ENCODE measurements at places on chromosomes 2 and 18. TPM values are rescaled to one million over a fixed set of nuclear protein-coding genes. Genes with fewer than 3 reads are reported as not detected.
A peak's percentile ranks its signal among the peaks of the same experiment; 100 is the strongest.

The CFAP221 gene
- total RNA-seq, result not detected

The PRSS56 gene
- not detected for total RNA-seq

The HOXD13 gene
- total RNA-seq, result not detected

- no peak overlapping the region for H3K4me3 ChIP-seq
- H3K27ac ChIP-seq, result no peak overlapping the region
- peaks cover 2% of the 10 kb centered on the region for H3K4me1 ChIP-seq
- DNase-seq, result no peak
These were observed 122.6 kb upstream of the CTDP1 start for GRCh38 chr18:79556829-79557585.

The ABCB11 gene
- 0.28 TPM for total RNA-seq

The ZAP70 gene
- total RNA-seq, result 367 TPM

DNA sequence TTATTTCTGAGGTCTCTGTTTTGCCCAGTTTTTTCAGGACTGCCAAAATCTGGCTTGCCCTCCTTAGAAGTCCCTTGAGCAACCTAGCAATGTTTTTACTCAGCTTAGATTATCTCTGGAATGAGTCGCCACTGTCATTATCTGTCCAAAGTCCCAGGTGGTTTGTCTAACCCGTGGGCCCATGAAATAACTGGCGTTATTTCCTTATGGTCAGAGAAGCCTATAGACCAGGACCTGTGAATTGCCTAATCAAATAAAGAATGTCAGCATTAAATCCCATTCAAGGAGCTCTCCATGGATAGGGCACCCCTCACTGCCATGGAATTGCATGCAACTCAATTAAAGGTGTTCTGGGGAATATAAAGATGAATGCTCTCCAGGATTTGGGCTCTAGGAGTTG is 373.9 kb downstream of the SETBP1 start:
- H3K27ac ChIP-seq, result no peak overlapping the region
- H3K4me1 ChIP-seq, result no peaks in the 10 kb centered on the region
- no peak overlapping the region for H3K4me3 ChIP-seq

DNA sequence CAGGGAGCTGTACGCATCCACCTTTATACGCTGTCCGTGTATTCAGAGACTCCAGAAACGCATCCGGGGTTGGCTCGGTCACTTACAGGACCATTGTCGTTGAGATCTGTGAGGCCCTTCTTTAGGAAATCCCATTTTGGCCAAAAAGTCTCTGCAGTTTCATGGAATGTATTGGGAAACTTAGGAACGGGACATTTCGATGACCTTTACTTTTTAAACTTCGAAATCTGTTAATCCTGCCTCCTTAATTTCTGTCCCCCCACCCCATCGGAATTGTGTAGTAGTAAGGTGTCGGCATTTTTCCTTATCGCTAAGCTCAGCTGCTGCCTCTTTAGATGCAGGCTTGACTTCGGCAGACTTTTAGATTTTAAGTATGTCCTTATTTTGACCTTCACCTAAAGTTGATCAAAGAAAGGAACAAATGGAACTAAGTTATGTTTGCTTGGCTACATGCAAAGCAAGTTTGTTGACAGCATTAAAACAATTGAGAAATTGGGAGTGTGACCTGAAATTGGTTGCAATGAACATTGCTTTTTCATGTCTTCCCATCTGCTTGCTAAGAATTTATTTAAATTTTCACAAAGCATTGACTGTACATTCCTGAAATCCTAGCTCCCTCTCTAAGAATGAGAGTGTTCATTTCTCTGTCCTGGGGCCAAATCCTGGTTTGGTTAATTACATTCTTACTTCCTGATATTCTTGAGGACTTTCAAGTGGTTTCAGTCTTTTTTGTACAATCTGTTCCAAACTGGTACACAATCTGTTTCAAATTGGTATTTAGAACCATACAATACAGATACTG is 884 bp upstream of the RAPH1 start:
- H3K4me1 ChIP-seq, result peaks cover 15% of the 10 kb centered on the region
- no peak overlapping the region for H3K27ac ChIP-seq

DNA sequence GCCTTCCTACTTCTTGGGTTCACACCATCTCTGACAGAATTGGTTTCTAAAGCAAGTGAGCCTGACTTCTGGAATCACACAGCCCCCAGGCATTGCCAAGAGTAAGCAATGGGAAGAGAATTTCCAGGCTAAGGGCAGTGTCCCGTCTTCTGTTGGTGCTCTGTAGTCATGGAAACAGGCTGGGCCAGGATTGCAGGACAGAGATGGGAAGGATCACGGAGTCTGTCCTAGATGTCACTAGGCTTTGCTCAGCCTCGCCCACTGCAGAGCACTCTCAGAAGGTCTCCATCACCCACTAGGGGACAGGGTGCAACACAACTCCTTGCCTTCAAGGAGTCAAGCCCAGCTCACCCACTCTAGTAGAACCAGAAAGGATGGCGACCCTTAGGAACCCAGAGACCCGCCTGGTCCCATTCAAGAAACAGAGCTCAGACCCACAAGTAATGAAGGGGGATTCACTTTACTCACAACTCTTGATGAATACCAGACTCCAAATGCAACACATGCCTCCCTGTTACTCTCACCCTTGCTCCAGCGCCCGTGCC is 48.6 kb upstream of the TEX51 start:
- H3K27ac ChIP-seq, result no peak overlapping the region
- DNase-seq, result no peak
- no peaks in the 10 kb centered on the region for H3K36me3 ChIP-seq
- H3K4me3 ChIP-seq, result no peak overlapping the region

DNA sequence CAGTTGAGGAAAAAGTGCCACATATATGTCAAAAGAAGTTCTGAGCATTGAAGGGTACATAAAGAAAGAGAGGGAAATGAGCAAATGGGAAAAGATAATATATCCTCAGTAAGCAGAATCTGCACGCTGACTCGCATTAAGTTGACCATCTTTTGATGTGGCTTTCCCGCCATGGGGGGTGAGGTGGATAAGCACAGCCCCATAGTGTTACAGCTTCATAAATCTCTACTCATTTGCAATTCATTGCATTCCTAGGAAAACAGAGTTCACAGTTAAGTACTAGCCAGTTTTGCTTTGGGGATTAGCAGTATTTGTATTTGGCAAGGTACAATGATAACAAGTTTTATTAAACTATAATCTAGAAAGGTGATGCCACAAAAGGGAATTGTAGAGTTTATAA is 814.2 kb downstream of the LRP1B start:
- no peaks in the 10 kb centered on the region for H3K36me3 ChIP-seq
- H3K27ac ChIP-seq, result no peak overlapping the region
- no peak overlapping the region for H3K4me3 ChIP-seq
- H3K4me1 ChIP-seq, result no peaks in the 10 kb centered on the region
- H3K27me3 ChIP-seq, result no peaks in the 10 kb centered on the region

DNA sequence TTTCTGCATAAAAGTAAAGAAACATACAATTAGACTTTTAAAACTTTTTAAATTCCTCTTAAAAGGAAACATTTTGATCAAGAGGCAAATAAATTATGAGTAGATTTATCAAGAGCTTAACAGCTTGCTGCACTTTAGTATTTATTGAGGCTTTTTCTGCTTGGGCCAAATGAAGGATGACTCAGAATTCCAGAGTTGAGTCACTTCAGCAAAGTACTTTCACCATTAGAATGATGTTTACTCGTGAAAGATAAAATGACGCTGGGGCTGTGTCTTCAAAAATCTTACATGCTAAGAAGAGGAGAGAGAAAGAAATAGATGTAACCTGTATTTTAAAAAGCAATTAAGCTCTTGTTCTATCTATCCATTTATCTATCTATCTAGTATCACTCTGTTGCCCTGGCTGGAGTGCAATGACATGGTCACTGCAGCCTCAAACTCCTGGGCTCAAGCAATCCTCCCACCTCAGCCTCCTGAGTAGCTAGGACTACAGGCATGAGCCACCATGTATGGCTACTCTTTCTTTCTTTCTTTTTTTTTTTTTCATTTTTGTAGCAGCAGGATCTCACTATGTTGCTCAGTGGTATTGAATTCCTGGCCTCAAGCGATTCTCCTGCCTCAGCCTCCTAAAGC is 75.3 kb upstream of the RIOK3 start:
- H3K4me3 ChIP-seq, result no peak overlapping the region
- H3K36me3 ChIP-seq, result peaks cover 1% of the 10 kb centered on the region
- H3K27ac ChIP-seq, result no peak overlapping the region

DNA sequence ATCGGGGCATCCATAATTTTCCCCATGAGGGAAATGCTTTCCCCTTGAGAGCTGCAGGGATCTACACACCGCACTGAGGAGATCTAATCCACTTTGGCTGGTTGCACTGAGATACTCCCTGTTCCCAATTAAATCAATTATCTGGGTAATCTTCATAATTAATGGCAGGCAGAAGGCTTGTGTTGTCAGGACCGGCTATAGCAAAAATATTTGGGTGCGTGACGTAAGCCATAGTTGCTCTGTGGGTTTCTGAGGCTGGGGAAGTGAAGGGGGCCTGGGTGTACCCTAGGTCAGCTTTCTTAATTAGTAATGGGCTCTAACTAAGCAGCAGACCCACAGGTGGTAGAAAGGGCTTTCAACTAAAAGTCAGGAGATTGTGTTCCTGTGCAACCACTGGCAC is 62.8 kb upstream of the UPP2 start:
- no peak overlapping the region for H3K27ac ChIP-seq
- peaks cover 11% of the 10 kb centered on the region for H3K27me3 ChIP-seq
- H3K4me3 ChIP-seq, result no peak overlapping the region

- no peak overlapping the region for H3K4me3 ChIP-seq
- H3K27ac ChIP-seq, result no peak overlapping the region
- no peaks in the 10 kb centered on the region for H3K36me3 ChIP-seq
- DNase-seq, result no peak
- peaks cover 8% of the 10 kb centered on the region for H3K4me1 ChIP-seq
These were observed 207.5 kb downstream of the SEPTIN10 start for GRCh38 chr2:109406301-109406700.

The RPRM gene
- not detected for total RNA-seq

DNA sequence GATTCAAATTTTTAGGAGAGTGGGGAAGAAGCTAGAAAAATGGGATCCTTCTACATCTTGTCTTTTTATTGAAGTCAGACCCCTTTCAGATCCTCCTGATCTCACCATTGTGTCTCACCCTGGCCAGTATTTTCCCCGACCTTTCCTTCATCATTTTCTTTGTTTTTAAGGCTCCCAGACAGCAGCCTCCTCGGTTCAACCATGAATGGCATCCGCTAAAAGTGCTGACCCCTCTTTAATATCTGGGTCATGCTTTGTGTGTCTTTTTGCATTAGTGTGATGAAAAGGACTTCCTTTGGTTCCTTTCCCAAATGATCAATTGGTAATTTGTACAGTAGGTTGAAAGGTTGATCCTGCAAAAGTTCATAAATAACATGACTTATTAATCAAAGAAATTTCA is 26.7 kb upstream of the THOC1 start:
- H3K27me3 ChIP-seq, result no peaks in the 10 kb centered on the region
- H3K27ac ChIP-seq, result no peak overlapping the region
- H3K4me1 ChIP-seq, result no peaks in the 10 kb centered on the region
- no peak overlapping the region for H3K4me3 ChIP-seq

DNA sequence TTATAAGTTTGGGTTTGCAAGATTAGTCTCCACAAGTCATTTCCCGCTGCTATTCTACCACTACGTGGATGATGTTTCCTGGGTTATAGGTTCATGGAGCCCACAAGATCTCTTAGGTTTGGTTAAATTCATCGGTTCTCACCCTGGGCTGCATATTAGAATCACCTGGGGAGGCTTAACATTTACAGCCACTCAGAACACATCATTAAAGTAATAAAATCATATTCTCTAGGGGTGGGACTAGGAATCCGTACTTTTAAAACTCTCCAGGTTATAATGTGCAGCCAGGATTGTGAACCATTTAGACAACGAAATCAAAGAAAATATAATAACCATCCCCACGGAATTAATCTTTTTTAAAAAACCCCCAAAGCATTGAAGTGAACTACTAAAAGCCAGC is 167.7 kb downstream of the ACTR3 start:
- no peak overlapping the region for H3K27ac ChIP-seq
- H3K27me3 ChIP-seq, result peaks cover 7% of the 10 kb centered on the region
- H3K4me3 ChIP-seq, result no peak overlapping the region
- H3K4me1 ChIP-seq, result no peaks in the 10 kb centered on the region
- DNase-seq, result no peak

The FOXD4L1 gene
- 0.14 TPM for total RNA-seq

GRCh38 chr2:227460070-227460485 is 11.9 kb upstream of the AGFG1 start:
- no peaks in the 10 kb centered on the region for H3K36me3 ChIP-seq
- H3K27ac ChIP-seq, result peak overlapping the region; percentile 48

DNA sequence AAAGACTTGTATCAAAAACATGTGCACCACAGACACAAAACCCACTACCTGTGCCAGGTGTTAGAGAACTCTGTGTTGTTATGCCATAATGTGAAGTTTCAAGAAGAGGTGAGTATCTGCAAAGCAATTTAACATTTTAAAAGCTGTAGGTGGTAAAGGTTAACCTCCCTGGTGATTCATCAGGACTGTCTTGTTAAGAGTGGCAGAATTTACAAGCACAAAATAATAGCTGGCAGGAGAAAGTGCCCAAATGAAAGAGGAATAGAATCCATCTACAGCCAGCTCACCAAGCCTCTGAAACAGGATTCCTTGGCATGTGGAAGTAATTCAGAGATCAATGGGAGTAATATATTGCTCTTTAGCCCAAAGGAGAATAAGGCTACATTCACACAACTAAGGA is 230.7 kb downstream of the AFF3 start:
- no peak overlapping the region for H3K27ac ChIP-seq
- no peaks in the 10 kb centered on the region for H3K4me1 ChIP-seq
- H3K4me3 ChIP-seq, result no peak overlapping the region
- H3K27me3 ChIP-seq, result peaks cover 3% of the 10 kb centered on the region
- H3K36me3 ChIP-seq, result no peaks in the 10 kb centered on the region

GRCh38 chr2:241966647-241967466 is 97.3 kb downstream of the RTP5 start:
- peaks cover 12% of the 10 kb centered on the region for H3K36me3 ChIP-seq
- peak; percentile 2 for DNase-seq
- peak overlapping the region; percentile 80 for H3K4me3 ChIP-seq
- peaks cover 21% of the 10 kb centered on the region for H3K4me1 ChIP-seq

- H3K4me3 ChIP-seq, result no peak overlapping the region
- peaks cover 3% of the 10 kb centered on the region for H3K4me1 ChIP-seq
- H3K27ac ChIP-seq, result no peak overlapping the region
- no peak for DNase-seq
These were observed 86.1 kb upstream of the BCL2L11 start for GRCh38 chr2:111034606-111035005.

DNA sequence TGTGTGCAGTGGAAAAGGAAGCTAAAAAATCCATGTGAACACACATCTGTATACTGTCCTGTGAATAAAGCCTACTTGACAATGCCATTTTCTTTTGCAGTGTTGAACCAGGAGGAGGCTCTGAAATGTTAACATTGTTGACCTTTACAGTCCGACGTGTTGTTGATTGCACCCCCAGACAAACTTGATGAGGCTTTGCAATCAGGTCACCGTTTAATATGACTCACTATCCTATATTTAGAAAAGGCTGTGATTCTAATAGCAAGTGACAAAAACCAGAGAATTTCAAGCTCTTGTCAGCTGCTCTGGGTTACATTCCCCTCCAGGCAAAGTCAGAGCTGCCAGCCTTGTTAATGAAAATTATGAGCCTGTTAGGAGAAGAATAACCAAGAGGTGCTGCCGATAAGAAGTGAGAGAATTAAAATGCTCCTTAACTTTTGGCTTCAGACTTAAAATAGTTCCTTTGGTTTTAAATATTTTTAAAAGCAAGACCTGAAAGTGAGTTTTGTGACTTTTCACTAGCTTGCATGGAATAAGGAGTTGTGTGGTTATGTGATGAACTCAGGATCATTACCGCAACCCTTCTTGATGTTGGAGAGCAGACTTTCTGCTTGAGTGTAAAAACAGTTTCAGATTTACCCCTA is 162.1 kb downstream of the QPCT start:
- H3K4me3 ChIP-seq, result no peak overlapping the region
- H3K36me3 ChIP-seq, result no peaks in the 10 kb centered on the region
- no peak overlapping the region for H3K27ac ChIP-seq
- no peaks in the 10 kb centered on the region for H3K4me1 ChIP-seq
- peaks cover 11% of the 10 kb centered on the region for H3K27me3 ChIP-seq

The CDCA7 gene
- 81.5 TPM for total RNA-seq

The ITGA4 gene
- total RNA-seq, result 227 TPM
